ENCODE measurements at places on chromosomes 6 and 20.

DNA sequence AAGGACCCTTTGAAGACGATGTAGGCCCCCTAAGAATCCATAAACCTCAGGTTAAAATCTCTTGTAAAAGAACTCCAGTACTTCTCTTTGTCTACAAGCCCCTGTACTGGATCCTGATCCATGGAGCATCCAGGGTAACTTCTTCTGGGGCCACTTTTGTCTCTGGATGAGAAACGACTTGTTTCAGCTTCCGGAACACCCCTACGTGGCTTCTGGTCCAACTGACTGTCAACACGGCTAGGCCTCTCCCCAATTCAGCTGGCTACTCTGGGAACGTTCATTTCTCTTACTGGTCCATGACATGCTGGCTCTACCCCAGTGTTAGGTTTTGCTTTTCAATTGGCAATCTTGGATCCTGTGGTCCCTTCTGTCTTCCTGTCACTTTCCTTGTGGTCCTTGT, 198.0 kb downstream of the BACH2 start:
- DNase-seq = no peak

GRCh38 chr6:104855507-104855906, 4.2 kb downstream of the HACE1 start:
- DNase-seq = no peak

DNA sequence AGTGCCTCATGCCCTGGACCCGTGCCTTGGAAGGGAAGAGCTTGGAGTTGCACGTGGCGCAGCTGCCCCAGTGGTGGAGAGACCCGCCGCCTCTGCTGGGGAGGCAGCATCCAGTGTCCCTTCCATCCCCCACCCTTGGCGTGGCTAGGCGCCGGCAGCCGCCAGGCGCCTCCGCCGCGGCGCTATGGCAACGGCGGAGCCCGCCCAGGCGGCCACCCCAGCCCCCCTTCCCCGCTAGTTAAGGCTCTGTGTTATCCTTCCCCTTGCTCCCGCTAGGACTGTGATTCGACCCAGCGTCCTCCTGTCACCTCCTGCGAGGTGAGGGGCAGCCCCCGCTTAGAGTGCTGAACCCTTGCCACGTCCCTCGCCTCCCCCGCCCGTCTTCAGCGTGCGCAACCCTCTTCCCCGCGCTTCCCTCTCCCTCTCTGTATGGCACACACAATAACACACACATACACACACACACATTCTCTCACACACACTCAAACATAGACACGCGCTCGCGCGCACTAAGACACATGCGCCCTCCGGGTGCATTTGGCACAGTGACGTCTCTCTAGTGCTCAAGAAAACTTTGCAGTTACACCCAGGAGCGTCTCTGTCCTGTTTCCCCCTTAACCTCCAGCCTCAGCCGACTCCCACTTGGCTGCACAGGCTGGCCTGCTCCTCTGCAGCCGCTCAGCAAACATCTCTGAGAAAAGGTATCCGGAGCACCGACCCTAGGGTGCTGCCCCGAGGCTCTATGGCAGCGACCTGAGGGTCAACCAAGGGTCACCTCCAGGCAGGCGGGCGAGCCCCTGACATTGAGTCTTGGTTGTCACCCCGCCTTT, 8.5 kb downstream of the GRIK2 start:
- DNase-seq = no peak

DNA sequence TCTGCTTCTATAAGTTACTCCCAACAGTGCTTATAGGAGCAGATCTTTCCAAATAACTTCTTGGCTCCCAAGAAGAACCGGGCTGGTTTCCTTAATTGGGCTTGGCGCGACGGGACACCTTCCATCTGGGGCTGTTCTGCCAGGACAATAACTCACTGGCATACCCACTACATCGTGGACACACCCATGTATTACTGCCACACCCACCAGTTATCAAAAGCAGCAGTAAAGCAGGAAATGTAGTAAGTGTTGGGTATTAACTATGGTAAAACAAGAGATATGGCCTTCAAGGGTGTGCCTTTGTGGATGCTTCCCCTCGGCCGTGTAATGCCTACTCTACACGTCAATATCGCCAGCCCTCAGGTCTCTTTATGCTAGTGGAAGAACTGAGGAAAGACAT, 24.7 kb downstream of the CNKSR3 start:
- DNase-seq = no peak

DNA sequence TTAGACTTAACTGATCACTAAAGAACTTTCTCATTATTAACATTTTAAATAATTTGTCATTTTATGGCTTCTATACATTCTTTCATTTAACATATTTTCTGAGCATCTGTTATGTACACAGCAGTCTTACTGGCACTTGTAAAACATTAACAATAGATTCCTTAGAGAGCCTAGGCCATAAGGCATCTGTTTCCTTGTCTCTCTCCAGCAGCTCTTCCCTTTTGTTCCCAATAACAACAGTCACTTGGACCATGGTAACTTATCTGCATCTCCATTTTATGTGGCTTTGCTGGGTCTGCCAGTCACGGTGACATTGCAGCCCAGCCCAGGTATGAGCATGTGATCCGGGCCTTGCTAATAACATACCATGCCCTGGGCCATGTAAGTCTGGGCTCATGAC, 11.7 kb upstream of the TASP1 start:
- DNase-seq = no peak

DNA sequence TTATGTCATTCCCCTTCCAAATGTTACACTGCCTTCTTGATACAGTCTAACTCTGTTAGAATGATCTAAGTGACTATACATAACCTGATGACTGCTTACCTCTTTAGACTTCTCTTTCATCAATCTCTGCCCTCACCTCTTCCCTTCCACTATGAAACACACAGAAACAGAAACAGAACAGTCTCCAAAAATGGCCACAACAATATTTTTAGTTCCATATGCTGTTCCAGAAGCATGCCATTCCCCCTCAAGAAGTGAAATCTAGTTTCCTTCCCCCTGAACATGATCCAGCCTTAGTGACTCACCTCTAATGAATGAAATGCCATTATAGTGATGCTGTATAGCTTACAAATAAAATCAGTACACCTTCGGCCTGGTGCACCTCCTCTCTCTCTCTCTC, 229.3 kb upstream of the TENT5A start:
- DNase-seq = no peak

DNA sequence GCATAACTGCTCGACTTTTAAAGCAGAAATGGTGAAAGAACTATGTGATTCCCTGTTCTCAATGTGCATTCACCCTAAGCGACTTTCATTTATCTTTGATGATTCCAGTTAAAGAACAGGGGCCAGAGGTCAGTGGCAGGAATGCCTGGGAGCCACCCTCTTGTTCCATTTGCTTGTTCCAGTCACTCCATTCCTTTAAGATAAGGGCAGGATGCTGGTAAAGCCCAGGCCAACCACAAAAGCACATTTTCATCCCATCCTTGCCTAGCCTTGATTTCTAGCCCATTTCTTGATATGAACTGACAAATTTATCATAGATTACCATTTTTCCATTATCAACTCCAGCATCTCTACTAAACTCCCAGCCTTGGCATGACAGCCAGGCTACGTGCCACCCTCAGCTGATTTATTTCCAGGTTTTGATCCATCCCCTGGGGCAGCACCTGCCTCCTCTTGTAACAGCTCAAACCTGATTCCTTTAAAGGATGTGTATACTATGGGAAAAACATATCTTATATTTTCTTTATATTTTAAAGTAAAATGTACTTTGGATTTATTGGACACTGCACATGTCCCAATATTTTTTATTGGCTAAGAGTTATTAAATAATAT, 19.2 kb downstream of the HMGN3 start:
- DNase-seq = no peak

GRCh38 chr20:5810800-5811422, 60.7 kb downstream of the SHLD1 start:
- no peak for DNase-seq

GRCh38 chr20:53226826-53227225, 254.7 kb downstream of the TSHZ2 start:
- DNase-seq = no peak

DNA sequence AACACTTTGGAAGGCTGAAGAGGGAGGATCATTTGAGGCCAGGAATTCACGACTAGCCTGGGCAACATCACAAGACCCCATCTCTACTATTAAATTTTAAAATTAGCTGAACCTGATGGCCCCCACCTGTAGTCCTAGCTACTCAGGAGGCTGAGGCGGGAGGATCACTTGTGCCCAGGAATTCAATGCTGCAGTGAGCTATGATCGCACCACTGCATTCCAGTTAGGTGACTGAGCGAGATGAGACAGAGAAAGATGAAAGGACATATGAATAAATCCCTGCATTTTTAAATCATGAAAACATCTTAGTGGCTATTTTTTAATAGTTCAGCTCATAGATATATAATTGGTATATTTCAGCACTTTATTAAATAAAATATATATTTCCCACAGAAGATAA, 93.8 kb downstream of the GPR63 start:
- no peak for DNase-seq

- DNase-seq = no peak
Measured at GRCh38 chr6:22383016-22383415, 86.2 kb upstream of the PRL start.

GRCh38 chr6:170263410-170263809, 27.5 kb downstream of the DLL1 start:
- DNase-seq = no peak

DNA sequence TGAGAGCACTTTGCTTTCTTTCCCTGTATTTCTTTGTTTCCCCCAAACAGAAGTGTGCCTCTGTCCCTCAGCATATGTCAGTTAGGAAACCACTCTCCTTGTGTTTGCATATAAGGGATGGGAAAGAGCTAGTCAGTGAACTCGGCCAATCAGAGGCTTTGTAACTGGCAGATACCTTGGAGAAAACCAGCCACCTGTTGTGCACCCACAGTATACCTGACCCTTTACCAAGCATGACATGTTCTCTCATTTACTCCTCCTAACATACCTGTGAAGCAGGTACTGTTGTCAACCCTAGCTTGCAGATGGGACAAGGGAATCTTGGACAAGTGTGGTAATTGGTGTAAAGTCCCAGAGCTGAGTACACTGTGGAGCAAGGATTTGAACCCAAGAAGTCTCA, 96.1 kb upstream of the FAM8A1 start:
- DNase-seq = no peak

GRCh38 chr6:124958759-124959354, 3.4 kb upstream of the RNF217 start:
- DNase-seq = no peak

DNA sequence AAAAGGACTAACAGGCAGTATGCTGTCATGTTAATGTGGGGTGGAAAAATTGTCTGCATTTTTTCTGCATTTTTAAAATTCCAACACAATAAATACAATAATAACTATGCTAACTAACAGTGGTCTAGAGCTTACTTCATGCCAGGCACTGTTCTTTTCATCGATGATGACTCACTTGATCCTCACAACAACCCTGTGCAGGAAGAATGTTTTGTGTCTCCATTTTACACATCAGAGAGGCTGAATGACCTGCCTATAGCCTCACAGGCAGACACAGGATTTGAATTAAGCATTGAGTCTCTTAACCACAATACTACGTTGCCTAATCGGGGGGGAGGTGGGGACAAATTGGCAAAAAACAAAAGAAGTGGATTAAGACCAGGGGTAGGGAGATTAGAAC, 26.9 kb upstream of the FANCE start:
- no peak for DNase-seq

DNA sequence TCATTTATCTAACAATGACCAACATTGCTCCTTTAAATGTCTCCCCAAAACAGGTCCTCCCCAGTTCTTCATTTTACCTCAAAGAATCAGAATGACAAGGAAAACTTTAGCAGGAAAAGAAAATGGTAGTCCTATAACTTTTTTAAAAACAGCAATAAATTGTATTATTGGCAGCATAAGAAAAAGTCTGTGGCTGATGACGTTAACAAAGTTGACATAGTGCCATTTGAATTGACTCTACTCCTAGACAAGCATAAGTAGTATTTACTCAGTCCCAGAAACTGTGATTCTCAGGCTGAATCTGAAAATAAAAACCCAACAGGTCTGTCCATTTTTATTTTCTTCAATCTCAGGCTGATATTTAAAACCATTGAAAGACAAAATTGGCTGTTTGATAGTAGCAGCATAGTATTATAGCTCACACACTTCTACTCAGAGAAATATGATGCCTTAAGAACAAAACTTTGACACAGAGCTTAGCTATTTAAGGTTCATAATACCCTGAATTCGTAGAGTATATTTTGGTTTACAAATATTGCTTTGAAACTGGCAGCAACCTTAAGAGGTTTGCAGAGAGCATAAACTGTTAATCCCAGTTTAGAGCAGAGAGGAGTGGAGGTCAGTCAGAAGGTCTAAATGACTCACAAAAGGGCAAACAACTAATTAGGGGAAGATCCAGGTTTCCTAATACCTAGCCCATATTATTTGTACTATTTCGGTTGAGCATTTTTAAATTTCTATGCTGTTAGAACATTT, 35.0 kb upstream of the TENT5A start:
- no peak for DNase-seq

DNA sequence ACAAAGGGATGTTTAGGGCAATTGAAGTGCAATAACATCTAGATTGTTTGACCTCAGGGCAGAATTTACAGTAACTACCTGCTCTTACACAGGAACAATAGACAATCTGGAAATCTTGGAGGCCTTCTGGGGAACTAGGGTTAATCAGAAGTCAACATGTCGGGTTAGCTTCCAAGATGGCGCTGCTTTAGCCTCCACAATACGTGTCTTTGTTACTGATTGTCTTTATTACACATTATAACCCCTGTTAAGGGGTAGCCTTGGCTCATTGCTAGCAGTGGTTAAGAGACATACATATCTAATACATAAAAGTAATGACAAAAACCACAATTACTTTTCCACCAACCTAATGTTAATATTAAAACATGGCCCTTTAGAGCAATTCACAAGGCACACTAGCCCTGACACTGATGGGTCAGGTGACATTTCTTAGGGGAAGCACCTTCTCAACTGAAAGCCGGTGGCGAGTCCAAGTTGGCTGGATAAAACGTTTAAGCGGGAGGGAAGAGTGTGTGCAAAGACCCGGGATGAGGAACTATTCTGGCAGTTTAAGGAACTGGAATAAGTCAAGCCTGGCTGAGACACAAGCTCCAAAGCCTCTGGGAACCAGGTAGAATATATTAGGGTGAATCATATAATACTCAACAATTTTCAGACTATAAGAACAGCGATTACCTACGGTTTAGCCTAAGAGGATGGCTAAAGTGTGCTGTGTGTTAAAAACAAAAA, 236.9 kb downstream of the BCAS1 start:
- no peak for DNase-seq

- DNase-seq = no peak
Measured at GRCh38 chr6:41922154-41922553, 855 bp downstream of the BYSL start.

DNA sequence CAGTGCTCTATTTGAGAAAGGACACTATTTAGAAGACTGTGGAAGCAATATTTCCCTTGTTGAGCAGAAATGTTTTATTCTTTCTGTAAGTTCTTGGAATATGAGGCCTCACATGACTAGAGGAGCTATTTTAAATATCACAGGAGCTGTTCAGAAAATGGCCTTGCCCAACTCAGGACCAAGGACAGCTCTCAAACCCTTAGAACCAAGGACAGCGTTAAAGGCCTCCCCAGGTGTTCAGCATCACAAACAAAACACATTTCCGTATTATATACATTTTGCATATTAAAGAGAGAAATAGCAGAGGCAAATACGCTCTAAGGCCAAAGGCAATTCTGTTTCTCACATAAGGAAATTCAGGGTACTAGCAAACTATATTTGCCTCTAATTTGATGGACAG, 631.4 kb downstream of the CDH26 start:
- no peak for DNase-seq

GRCh38 chr20:846894-847278, 13.4 kb downstream of the FAM110A start:
- DNase-seq = peak; percentile 65

GRCh38 chr6:119205911-119206618, 127.6 kb upstream of the FAM184A start:
- no peak for DNase-seq
